ENCODE measurements at places on chromosomes 5 and 9.
A peak's percentile ranks its signal among the peaks of the same experiment; 100 is the strongest.

DNA sequence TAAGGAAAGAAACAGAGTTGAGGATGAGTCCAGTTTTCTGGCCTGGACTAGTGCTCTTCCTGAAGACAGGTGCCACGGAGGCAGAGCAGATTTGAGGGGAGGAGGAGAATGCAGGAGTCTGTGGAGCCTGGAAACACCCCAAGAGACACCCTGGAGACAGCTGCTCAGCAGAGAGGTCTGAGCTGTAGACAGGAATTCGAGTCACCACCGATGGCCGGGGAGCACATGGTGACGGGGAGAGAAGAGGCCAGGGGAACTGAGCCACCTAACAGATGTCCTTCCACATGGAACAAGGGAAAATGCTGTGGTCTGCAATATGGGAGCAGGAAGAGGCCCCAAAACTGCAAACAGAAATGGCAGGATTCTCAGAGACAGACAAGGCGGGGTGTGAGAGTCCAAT is 22.9 kb downstream of the CPLX2 start:
- no peaks in the 10 kb centered on the region for H3K27me3 ChIP-seq
- DNase-seq = no peak
- H3K27ac ChIP-seq = no peak overlapping the region
- no peak overlapping the region for H3K4me3 ChIP-seq
- H3K4me1 ChIP-seq = no peaks in the 10 kb centered on the region
- H3K36me3 ChIP-seq = no peaks in the 10 kb centered on the region

- no peak for DNase-seq
- no peaks in the 10 kb centered on the region for H3K36me3 ChIP-seq
- no peak overlapping the region for H3K27ac ChIP-seq
- H3K27me3 ChIP-seq = no peaks in the 10 kb centered on the region
- no peak overlapping the region for H3K4me3 ChIP-seq
These were observed 6.3 kb upstream of the CAMK2A start for GRCh38 chr5:150295741-150296486.

DNA sequence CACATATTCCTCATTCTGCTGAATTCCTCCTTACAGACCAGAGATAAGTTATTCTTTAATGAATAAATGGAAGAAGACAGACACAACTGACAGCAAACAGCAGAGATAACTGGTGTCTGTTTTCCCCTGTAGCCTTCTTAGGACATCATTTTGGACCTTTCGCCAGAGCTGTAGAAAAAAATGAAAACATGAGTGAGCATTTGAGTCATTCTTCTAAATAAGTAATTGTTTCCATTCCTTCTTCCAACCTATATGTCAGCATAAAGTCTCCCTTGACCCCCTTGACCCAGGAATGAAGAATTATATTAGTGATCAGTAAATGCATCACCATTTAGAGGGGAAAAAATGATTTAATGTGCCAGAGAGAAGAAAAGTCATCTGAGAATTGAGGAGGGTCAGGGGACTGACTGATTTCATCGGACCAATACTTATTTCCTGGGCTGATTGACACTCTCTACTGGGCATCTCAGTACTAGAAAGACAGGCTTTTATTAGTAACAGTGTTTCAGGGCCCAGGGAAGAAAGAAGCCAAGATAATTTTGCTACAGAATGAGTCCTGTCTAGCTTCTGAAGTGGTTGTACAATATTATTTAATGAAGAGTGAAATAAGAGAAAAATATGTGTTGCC is 597.0 kb downstream of the PSAT1 start:
- H3K4me1 ChIP-seq = peaks cover 24% of the 10 kb centered on the region
- H3K36me3 ChIP-seq = no peaks in the 10 kb centered on the region
- H3K27ac ChIP-seq = peak overlapping the region; percentile 51
- DNase-seq = no peak

DNA sequence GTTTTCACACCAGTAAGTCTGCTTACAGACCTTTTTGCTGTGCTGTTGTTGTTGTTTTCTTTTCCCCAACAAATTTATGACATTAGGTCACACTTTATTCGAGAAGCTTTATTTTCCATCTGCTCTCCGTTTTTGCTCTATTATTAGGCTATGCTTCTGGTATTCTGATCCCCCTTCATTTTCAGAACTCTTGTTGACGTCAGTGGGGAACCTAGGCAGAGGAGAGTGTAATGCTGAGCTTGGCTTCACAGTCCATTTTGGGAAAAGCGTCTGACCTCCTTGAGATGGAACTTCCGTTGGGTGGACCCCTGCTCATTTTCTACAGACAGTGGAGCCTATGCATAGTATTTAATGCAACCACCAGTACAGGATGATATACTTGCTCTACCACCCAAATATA is 387.9 kb upstream of the MEF2C start:
- no peaks in the 10 kb centered on the region for H3K27me3 ChIP-seq
- no peak for DNase-seq

DNA sequence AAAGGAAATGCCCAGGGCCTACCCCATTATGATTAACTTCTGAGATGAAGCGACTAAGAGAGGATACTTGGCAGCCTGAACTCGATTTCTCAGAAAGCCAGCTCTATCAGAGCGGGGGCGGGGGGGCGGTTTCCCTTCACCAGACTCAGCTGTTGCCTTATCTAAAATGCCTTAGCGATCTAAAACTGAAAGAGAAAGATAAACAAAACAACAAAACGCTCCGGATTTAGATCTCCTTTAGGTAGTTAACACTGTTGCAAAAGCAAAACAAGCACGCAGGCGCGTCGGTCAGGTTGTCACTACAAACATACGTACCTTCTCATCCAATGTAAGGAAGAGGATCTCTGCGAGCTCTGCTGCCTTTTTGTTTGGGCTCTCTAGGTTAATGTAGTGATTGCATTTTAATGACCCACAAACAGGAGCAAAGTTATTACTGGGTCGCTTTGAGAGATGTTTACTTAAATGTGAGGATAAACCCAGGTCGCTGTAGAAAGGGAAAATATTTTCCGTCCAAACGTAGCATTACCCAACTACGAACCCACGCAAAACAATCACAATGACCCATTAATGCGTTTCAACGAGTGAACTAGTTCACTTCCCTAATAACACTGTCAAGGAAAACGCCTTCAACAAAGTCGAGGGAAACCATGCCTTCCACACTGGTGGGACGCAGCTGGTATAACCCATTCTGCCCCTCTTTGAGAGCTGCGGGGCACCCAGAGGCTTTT is 982 bp downstream of the EPB41L4A start:
- peak; percentile 28 for DNase-seq
- no peaks in the 10 kb centered on the region for H3K4me1 ChIP-seq
- no peaks in the 10 kb centered on the region for H3K36me3 ChIP-seq
- peaks cover 27% of the 10 kb centered on the region for H3K27me3 ChIP-seq
- peak overlapping the region; percentile 28 for H3K27ac ChIP-seq

DNA sequence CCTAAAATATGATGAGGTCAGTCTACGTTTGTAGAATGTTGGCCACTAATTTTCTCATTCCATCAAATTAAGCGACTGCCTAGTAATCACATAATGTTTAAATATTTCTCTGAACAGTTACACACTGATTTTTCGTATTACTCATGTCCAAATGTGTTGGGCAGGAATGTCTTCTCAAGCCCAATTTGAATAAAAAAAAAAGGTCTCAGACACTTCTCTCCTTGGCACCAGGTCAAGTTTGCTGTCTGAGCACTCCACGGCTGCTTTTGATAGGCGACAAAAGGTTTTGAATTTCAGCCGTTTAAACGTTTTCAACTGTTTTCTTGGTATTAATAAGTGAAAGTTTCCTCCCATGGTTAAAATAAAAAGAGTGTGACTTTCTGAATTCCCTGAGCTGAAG is 542.1 kb downstream of the IRX1 start:
- H3K4me3 ChIP-seq = no peak overlapping the region
- no peaks in the 10 kb centered on the region for H3K36me3 ChIP-seq
- no peak overlapping the region for H3K27ac ChIP-seq
- DNase-seq = no peak
- no peaks in the 10 kb centered on the region for H3K27me3 ChIP-seq
- no peaks in the 10 kb centered on the region for H3K4me1 ChIP-seq

DNA sequence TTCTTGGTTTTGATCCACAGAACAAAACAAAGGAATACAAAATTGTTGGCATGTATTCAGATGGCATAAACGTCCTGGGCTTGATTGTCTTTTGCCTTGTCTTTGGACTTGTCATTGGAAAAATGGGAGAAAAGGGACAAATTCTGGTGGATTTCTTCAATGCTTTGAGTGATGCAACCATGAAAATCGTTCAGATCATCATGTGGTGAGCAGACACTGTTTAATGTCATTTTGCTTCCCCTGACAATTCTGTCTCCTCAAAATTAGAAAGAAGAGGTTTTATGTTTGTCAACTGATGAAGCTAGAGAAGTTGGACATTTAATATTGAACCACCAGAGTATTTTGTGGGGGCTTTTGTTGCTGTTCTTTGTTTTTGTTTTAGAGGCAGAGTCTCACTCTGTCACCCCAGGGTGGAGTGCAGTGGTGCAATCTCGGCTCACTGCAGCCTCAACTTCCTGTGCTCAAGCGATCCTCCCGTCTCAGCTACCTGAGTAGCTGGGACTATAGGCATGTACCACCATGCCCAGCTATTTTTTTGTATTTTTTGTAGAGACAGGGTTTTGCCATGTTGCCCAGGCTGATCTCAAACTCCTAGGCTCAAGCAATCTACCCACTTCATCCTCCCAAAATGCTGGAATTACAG is 82.0 kb downstream of the SLC1A1 start:
- no peak overlapping the region for H3K27ac ChIP-seq
- no peak for DNase-seq
- H3K36me3 ChIP-seq = no peaks in the 10 kb centered on the region

GRCh38 chr9:14294659-14295058 is 19.3 kb downstream of the NFIB start:
- H3K4me1 ChIP-seq = peaks cover 6% of the 10 kb centered on the region
- peak overlapping the region; percentile 28 for H3K27ac ChIP-seq
- no peak for DNase-seq
- no peak overlapping the region for H3K4me3 ChIP-seq

GRCh38 chr5:161306351-161306995 is 240.1 kb downstream of the GABRB2 start:
- no peak for DNase-seq
- no peaks in the 10 kb centered on the region for H3K36me3 ChIP-seq
- no peak overlapping the region for H3K27ac ChIP-seq
- H3K27me3 ChIP-seq = no peaks in the 10 kb centered on the region
- no peaks in the 10 kb centered on the region for H3K4me1 ChIP-seq
- H3K4me3 ChIP-seq = no peak overlapping the region

DNA sequence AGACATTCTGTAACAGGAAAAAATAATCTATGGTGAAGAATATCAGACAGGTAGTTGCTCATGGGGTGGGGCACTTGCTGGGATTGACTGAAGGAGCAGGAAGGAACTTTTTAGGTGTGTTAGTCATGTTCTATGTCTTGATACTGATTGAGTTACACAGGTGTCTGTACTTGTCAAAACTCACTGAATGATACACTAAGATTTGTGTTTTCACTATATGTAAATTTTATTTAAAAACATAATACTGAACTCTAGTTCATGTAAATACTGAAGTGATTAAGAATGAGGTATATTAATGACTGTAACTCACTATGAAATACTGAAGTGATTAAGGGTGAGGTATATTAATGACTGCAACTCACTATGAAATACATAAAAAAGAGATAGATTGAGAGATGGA is 28.5 kb downstream of the IL6ST start:
- no peak overlapping the region for H3K27ac ChIP-seq
- no peak for DNase-seq
- no peaks in the 10 kb centered on the region for H3K27me3 ChIP-seq
- H3K4me3 ChIP-seq = no peak overlapping the region
- H3K36me3 ChIP-seq = peaks cover 44% of the 10 kb centered on the region

DNA sequence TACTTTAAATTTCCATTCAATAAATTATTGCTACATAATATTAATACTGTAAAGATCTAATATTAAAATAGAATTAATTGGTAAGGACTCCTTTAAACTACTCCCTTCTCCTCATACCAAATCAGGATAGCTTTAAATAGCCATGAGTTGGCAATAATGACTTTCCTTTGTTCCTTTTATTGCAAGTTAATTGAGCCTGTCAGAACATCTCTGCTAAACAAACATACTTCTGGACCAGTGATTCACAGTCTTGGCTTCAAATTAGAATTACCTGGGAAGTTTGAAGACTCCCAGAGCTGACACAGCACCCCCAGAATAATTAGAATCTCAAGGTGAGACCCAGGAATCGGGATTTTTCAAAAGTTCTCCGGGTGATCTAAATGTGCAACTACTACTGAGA is 18.7 kb downstream of the C5orf58 start:
- H3K4me1 ChIP-seq = no peaks in the 10 kb centered on the region
- no peaks in the 10 kb centered on the region for H3K36me3 ChIP-seq
- DNase-seq = no peak
- H3K27me3 ChIP-seq = peaks cover 10% of the 10 kb centered on the region

GRCh38 chr5:19370655-19371386 is 617.2 kb downstream of the CDH18 start:
- no peaks in the 10 kb centered on the region for H3K4me1 ChIP-seq
- H3K27me3 ChIP-seq = no peaks in the 10 kb centered on the region
- H3K36me3 ChIP-seq = no peaks in the 10 kb centered on the region
- no peak for DNase-seq
- no peak overlapping the region for H3K4me3 ChIP-seq

- H3K4me3 ChIP-seq = no peak overlapping the region
- H3K36me3 ChIP-seq = no peaks in the 10 kb centered on the region
- no peak overlapping the region for H3K27ac ChIP-seq
- DNase-seq = peak; percentile 58
- H3K27me3 ChIP-seq = no peaks in the 10 kb centered on the region
These were observed 30.6 kb downstream of the PLPP7 start for GRCh38 chr9:131320031-131320685.

- peak within 1 kb of the TSS; percentile 59 for H3K4me3 ChIP-seq
- peak; percentile 72 for DNase-seq
- H3K27me3 ChIP-seq = no peaks in the 10 kb centered on the region
- H3K36me3 ChIP-seq = no peaks in the 10 kb centered on the region
- peaks cover 2% of the 10 kb centered on the region for H3K4me1 ChIP-seq
These were observed at the start of gene SLC12A7 for GRCh38 chr5:1111727-1112289. Gene SLC12A7, minus strand, starts transcription at chr5:1112063. Its CDS starts 72 bp downstream, at chr5:1111991.

GRCh38 chr5:145661737-145662485 is 173.2 kb downstream of the PRELID2 start:
- H3K36me3 ChIP-seq = no peaks in the 10 kb centered on the region
- H3K27me3 ChIP-seq = no peaks in the 10 kb centered on the region
- H3K4me3 ChIP-seq = no peak overlapping the region
- DNase-seq = no peak

DNA sequence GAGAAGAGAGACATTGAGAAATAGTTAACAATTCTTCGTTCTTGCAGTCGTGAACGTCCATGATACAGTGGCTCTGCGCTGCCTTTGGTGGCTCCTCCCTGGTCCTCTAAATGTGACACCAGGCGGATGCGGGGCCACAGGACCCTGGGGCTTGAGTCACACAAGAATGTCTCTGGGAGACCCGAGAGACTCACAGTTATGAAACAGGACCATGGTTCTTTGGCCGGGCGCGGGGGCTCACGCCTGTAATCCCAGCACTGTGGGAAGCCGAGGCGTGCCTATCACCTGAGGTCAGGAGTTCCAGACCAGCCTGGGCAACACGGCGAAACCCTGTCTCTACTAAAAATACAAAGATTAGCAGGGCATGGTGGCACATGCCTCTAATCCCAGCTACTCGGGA is 767 bp upstream of the ZDHHC11 start:
- no peak overlapping the region for H3K4me3 ChIP-seq
- DNase-seq = no peak
- H3K27ac ChIP-seq = no peak overlapping the region
- H3K36me3 ChIP-seq = no peaks in the 10 kb centered on the region
